Renal cortex interstitium (tissue), 15 donors: ENCODE measurements at places on chromosomes 1 and 21. TPM values are rescaled to one million over a fixed set of nuclear protein-coding genes. Genes with fewer than 3 reads are reported as not detected.

DNA sequence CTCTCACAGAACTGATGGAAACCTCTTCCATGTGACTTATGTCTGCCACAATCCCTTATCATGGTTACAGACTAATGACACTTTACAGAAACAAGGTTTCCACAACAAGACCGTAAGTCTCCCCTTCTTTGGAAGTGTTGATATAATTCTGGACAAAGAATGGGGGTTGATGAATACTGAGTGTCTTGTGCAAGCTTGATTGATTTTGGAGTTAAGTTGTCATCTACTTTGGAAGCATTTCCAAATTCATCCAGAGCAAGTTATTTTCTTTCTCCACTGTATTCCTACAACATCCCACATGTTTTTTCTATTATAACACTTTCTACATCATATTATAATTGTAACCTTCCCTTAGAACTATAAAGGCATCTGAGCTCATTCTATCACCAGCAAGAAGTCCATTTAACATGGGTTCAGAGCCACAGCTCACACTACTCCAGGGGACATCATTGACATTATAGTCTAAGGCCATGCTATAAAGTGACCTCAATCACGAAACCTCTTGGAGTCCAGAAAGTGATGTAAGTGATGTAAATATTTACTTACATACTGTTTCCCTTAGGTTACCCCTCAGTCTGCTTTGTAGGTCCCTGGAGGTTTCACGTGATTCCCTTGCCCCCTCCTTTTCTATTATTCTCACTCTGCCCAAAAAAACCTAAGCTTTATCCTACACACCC lies 125.7 kb upstream of the PBX1 start:
- DNase-seq, result no peak

- DNase-seq, result peak; percentile 23
Measured at GRCh38 chr1:247110627-247111258, 6.6 kb upstream of the ZNF669 start.

DNA sequence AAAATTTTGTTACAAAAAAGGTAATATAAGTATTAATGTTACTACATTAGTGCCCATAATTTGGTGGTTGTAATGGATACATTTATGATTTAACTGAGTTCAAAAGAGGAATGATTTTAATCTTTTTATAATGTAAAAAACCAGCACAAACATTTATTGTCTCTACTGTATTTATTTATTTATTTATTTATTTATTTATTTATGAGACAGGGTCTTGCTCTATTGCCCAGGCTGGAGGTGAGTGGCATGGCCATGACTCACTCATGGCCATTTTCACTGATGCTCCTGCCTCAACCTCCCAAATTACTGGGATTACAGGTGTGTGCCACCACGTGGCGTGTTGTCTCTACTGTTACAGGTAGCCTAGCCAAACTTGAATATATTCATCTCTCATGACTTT lies 21.9 kb downstream of the SPEN start:
- no peak for DNase-seq

- DNase-seq, result no peak
Measured at GRCh38 chr1:6508154-6508815, 16.8 kb upstream of the PLEKHG5 start.

DNA sequence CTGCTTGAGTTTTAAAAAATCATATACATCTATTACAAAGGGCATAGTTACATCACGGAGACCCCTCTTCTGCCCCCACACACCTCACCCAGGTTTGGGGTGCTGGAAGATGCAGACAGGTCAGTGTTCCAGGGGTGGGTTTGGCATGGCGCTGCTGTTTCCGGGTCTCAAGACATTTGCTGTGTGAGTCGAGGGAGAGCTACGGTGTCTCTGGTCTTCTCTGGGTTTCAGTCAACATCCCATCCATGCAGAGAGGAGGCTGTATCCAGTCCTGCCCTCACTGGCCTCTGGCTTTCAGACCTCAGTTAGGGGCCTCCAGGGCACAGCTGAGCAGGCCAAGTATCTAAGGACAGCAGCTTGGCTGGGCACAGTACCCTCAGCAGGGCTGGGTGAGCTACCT lies 28.6 kb upstream of the DISP3 start:
- DNase-seq, result no peak

DNA sequence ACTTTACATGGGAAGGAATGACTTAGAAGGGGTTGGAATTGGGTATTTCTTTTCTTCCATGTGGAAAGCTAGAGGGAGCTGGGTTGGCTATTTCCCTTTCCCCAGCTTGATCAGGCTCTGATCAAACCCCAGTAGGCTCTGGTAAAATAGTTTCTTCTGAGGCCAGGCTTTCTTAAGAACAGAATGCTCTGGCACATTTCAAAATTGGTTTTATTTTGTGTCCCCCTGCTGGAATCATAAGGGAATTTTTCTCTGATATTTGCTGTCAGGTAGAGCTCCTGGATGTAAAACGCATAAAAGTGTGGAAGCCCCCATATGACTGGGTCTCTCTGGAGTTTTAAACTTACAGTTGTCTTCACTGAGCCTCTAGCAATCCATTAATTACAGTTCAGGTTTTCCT lies 17.1 kb upstream of the APOBEC4 start:
- no peak for DNase-seq

- DNase-seq, result peak; percentile 60
Measured at GRCh38 chr1:216221260-216221700, 202.0 kb downstream of the USH2A start.

DNA sequence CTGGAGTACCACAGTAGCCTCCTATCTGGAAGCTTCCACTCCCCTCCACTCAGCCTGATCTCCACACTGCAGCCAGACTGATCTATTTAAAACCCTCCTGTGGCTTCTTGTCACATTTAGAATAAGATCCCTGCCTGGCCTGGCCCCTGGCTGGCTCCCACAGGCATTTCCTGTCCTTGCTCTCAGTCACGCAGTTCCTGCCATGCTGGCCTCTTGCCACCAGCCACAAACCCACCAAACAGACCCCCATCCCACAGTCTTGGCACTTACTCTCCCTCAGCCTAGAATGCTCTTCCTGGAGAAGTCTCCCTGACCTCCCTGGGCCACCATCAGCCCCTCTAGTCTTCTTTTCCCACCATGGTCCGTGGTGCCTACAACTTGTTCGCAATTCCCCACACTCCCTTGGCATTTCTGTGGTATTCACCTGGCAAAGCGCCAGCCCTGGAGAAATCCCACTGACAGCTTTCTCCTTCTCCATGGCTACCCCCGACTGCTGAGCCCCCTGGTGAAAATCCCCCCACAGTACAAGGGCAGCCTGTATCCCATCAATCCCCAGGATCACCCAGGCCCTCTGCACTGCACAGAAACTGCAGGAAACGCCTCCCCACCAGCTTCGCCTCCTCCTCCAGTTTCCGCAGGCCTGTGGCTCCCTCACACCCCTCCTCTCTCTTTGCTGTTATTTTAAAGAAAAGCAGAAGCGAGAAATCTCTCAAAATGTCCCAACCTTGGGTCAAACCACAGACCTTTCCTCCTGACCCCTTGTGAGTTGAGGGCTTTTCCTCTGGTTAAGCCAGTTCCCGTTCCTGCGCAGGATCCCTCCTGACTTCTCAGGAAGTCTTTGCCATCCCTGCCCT lies 94.5 kb downstream of the SYT2 start:
- DNase-seq, result no peak

PRUNE1 gene
- 42.4 TPM for polyA plus RNA-seq

FOXD3 gene
- polyA plus RNA-seq, result 0.18 TPM

STUM gene
- polyA plus RNA-seq, result 1.5 TPM

TTLL7 gene
- 6.3 TPM for polyA plus RNA-seq

PLA2G2F gene
- 0.17 TPM for polyA plus RNA-seq

BEST4 gene
- polyA plus RNA-seq, result 0.37 TPM

TCEANC2 gene
- polyA plus RNA-seq, result 9.2 TPM

XCL1 gene
- polyA plus RNA-seq, result not detected
